ENCODE measurements at places on chromosomes 5 and 9. TPM values are rescaled to one million over a fixed set of nuclear protein-coding genes. Genes with fewer than 3 reads are reported as not detected.

DNA sequence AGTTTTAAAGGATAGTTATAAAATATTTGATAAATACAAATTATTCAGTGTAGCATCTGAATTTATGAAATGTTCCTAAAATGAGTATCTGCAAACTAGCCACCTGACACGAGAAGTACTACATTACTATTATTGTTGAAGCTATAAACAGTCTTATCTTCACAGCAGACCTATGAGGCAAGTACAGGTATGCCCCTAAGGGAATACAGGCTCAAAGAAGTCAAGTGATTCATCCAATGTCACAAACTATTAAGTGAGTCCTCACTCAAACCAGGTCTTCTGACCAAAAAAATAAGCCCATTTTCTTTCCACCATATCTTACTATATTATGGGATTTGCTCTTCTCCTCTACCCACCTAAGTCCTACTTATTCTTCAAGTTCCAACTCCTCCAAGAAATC lies 28.7 kb downstream of the STRBP start:
- no peak for DNase-seq

GRCh38 chr9:27348785-27349697 lies 52.1 kb upstream of the EQTN start:
- no peak for DNase-seq

- no peak for DNase-seq
Observed at GRCh38 chr5:4785971-4786370, 354.2 kb upstream of the ADAMTS16 start.

DNA sequence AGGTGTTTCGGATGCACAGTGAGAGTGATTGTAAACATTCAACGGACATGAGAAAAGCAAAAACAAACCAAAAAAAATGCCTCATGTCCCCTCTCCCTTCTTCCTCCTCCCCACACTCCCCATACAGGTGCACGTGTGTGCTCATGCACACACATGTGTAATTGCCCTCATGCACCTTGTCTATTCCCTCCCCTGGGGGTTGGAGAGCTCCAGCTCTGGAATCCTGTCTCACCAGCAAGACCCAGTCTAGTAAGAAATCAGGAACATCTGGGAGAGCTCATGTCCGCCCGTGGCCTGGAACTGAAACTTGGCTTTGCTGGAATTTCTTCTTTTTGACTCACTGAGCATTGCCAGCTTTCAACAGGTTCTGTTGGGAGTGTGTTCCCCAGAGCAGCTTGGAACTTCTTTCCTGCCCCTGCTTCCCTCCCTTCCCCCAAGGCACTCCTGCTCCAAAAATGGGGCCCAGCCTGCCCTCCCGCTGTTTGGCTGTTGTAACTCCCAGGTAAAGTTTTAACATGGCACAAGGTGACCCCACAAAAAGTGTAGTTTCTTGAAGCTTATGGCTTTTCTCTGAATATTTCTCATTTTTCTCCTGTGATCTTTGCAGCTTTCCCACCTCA lies 190.1 kb downstream of the NR3C1 start:
- DNase-seq, result peak; percentile 77

- no peak for DNase-seq
Observed at GRCh38 chr5:58499231-58499630, 8.0 kb downstream of the GAPT start.

DNA sequence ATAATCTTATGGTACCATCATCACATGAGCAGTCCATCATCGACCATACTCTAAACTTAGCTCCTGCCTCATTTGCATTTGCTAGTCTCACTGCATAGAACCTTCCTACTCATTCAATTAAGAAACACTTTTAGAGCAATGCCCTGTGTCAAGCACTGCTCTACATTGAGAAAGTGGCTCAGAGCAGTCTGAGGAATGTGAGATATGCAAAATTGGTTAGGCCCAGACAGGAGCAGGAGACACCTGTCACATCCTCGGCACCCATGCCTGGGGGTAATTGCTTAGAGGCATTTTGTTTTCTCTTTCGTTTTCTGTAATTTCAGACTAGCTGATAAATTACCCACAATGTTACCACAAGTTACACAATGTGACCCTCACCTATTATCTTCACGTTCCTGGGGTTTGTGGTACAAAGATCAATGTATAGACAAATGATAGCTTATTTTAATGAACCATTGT lies 4.9 kb upstream of the RARS1 start:
- DNase-seq, result no peak

GRCh38 chr9:136977649-136978072 lies 357 bp downstream of the PTGDS start:
- no peak for DNase-seq

DNA sequence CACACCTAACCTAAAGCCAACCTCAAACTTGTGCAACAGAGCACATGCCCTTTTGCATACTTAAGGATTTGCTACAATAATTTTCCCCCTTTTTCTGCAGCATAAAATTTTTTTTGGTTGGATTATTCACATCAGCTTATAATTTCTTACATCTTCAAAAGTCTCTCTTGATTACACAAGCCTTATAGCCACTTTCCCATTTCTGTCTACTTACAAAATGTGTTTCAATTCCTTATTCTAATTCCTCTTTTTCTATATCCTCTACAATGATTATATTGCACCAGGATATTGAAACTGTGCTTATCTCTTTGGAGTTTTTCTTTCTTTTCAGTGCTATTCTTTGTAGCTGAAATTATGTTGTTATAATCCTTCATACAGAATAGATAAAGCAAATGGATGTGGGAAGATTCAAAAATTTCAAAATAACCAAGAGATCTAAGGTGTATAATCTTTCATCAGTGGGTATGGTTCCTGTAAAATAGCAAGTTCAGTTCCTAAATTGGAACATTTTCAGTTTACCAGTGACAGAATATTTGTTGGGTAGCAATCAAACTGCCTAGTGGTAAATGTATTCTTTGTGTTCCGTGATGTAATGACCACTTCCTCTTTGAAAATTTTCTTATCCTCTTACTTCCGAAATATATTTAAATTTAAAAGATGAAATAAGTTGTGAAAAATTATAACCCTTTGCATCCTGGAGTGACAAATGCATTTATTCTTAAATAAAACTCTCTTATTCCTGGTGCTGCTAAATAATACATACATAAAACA lies 386.8 kb upstream of the CHD1 start:
- no peak for DNase-seq

- DNase-seq, result peak; percentile 59
Observed at GRCh38 chr5:159616952-159617351, 286.7 kb upstream of the IL12B start.

- DNase-seq, result peak; percentile 56
Observed at GRCh38 chr9:111005746-111006470, 32.4 kb downstream of the LPAR1 start.

GRCh38 chr5:94705427-94705826 lies 87.0 kb downstream of the SLF1 start:
- no peak for DNase-seq

GRCh38 chr5:111461255-111461671 lies 51.1 kb downstream of the STARD4 start:
- peak; percentile 38 for DNase-seq

DNA sequence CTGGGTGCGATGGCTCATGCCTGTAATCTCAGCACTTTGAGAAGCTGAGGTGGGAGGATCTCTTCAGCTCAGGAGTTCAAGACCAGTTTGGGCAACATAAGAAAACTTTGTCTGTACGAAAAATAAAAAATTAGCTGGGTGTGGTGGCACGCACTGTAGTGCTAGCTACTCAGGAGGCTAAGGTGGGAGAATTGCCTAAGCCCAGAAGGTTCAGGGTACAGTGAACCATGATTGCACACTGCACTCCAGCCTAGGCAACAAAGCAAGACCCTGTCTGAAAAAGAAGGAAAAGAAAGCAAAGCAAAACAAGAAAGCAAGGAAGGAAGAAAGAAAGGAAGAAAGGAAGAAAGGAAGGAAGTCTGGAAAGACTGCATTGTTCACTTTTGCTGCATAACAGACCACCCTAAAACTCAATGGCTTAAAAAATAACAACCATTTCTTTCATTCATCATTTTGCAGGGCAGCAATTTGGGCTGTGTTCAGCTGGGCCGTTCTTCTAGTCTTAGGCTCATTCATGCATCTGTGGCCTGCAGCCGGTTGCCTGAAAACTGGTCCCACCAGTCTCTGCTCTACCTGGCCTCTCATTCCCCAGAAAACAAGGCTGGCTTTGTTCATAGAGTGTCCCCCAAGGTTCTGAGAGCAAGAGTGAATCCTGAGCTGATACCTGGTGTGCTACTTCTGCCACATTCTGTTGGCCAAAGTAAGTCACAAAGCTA lies 82.4 kb upstream of the MIER3 start:
- DNase-seq, result no peak

DNA sequence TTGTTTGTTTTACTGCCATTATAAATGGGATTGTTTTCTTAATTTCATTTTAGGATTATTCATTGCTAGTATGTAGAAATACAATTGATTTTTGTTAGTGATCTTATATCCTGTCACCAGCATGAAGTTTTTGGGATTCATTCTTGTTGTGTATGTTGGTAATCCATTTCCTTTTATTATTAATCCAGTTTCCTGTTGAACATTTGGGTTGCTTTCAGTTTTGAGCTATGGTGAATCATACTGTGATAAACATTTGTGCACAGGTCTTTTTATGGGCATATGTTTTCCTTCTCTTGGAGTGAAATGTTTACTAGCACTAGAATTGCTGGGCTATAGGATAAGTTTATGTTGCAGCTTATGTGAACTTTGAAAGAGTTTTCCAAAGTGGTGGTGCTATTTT lies 69.6 kb downstream of the MAN2A1 start:
- DNase-seq, result peak; percentile 42

- DNase-seq, result no peak
Observed at GRCh38 chr5:53956632-53957031, 353.7 kb downstream of the ARL15 start.

DNA sequence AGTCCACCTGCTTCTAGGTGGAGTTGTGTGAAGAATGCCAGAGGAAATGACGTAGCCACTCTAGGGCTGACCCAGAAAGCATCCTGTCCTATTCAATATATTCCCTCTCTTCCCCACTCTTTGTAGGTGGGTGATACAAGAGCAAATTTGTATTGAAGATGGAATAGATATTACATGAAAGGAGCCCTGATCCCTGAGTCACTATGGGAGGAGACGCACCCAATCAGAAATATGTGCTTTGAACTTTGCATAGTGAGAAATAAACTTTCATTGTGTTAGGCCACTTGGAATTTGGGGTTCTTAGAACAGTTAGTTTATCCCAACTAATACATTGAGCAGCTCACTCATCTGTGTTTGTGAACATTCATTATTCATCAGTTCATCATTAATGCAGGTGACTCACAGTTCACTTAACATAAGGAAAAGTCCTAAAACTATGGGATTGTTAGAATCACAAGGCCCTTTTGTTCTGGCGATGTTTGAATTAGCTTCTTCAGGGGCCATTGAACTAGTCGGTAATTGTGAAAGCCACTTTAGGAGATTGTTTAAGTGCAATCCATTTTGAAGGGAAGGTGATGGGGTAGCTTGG lies 26.9 kb upstream of the NTRK2 start:
- no peak for DNase-seq

- DNase-seq, result peak; percentile 16
Observed at GRCh38 chr5:98510143-98510985, 263.1 kb upstream of the RGMB start.

DNA sequence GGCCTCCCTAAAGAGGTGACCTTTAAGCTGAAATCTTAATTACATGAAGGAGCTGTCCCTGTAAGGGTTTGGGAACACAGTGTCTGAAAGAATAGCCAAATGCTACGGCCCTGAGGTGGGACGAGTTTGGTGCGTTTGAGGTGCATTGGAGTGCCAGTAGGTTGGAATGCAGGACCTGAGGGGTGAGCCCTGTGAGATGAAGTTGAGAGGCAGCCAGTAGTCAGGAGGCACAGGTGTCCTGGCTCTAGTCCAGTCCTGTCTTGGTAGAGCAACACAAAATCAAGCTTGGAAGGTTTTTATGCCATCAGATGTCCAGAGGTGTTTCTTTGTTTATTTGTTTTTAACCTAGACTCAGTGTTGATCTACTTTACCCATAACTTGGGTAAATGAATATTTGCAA lies 108.5 kb downstream of the ARHGAP26 start:
- no peak for DNase-seq

- peak; percentile 43 for DNase-seq
Observed at GRCh38 chr9:104092875-104093600, 1.1 kb upstream of the SMC2 start.

DNA sequence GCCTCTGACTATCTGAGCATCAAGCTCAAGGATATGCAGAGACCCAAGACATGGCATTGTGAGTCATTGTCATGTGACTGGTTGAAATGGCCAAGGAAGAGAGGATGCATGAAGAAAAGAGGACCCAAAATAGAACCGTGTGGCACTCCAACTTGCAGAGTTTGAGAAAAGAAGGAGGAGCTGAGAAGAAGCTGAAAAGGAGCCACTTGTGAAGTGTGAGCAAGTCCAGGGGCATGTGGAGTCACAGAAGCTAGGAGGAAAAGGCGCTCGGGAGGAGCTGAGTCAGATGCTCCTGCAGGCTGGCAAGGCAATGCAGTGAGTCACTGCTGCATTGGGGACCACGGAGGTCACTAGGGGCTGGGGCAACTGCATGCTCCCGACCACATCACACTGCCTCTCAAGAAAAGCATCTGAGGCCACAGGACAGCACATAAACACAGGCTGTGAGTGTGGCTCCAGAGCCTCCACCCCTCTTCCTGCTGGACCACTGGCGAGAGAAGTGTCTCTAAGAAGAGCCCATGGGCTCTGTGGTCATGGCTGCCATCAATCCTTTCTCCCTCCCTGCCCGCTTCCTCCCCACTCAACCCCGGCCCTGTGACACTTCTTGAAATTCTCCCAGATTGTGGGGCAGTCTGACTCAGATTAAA lies 197.6 kb downstream of the DRD1 start:
- peak; percentile 85 for DNase-seq

DNA sequence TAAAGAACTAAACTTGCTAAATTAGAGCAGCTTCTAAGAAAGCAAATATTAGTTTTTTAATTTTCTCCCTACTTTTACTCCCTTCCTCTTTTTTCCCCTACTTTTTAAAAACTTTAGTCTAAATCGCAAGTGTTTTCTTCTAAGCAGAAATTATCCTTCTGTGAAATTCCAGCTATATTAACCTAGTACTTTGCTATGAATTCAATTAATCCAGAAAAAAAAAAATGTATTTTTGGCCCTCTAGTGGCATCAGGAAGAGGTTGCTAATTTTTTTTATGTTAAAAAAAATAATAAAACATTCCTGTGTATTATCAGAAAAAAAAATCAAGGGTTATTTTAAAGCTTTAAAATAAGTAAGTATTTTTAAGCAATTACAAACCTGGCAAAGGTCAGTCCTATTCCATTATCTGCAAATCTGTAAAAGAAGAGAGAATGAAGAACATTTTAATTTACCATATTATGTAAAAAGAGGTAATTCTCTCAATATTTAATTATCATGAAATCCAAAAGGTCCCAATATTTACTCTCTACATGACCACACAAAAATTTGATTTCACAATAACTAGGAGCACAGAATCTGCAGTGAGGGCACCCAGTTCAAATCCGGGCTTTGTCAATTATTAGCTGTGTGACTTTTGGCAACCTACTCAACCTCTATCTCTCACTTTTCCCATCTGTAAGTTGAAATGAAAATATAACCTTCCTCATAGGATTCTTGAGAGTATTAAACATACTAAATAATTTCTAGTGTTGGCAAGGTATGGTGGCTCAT lies 52.0 kb downstream of the CEMIP2 start:
- DNase-seq, result peak; percentile 41

- DNase-seq, result no peak
Observed at GRCh38 chr9:24986331-24986730, 440.6 kb upstream of the IZUMO3 start.

- DNase-seq, result no peak
Observed at GRCh38 chr5:33444542-33444941, 3.8 kb downstream of the TARS1 start.

ADGRV1 gene
- 0.18 TPM for total RNA-seq

FOXI1 gene
- not detected for total RNA-seq

CKMT2 gene
- total RNA-seq, result not detected

PDE4D gene
- 9.2 TPM for total RNA-seq

CTXN3 gene
- total RNA-seq, result not detected

FAM53C gene
- 16.4 TPM for total RNA-seq

PCDHB8 gene
- 0.27 TPM for total RNA-seq
